ENCODE measurements at places on chromosomes 5 and 9.

DNA sequence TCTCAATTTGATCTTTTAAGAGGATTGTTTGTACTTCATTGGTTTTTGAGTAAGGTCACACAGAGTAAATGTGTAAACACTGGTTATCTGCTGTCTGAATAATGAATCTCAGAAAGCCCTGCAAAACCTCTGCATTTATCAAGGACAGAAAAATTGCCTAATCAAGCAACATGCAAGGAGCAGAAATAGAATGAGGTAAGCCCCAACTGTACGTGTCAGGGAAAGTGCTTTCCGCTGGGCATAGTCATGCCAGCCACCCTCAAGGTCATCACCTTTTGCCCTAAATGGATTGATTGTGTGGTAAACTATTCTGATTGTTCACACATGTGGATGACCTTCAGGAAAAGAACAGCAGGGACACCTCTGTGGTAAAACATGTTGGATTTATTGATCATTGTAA lies 376.9 kb upstream of the KCNN2 start:
- no peak for DNase-seq

DNA sequence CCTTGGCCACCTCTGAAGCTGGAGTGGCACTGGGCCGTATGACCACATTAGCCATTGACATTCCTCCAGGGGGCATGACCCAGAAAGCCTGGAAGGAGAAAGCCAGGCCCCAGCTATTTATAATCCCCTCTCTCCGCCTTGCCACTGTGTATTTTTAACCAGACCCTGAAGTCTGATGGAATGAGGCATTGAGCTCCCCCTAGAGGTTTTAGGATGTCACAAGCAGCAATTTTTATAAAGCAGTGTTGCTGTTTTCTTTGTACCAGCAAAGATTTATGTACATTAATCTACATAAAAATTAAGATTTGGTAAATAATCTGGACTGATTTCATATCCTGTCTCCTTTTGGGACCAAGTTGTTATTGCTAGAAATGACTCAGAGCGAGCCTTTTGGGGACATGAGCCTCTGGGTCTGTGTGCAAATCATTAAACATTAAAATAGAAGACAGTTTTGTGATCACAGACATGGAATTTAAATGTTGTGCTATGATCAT lies 127.1 kb downstream of the TRIO start:
- DNase-seq = no peak

DNA sequence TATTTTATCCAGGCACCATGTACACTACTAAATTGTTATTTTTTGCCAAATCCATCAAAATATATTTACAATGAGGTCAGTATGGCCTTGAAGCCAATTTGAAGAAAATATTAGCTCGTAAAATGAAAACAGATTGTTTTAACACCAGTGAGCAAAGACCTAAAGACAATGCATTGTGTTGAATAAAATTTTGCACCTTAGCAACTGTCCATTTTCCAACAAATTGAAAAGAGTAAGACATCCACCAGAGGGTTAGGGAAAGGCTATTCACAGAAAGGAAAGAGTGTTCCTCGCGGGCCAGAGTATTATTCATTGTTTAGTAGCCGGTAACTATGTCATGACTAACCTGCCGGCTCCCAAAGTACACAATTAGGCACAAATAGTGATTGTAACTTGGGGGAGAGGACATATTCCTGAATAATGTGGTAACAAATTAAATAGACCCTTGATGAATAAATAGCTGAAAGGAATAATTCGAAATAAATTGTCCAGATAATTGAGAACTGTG lies 213.3 kb downstream of the DNAH5 start:
- DNase-seq = no peak

GRCh38 chr5:34007201-34007620 lies 639 bp downstream of the AMACR start:
- no peak for DNase-seq

DNA sequence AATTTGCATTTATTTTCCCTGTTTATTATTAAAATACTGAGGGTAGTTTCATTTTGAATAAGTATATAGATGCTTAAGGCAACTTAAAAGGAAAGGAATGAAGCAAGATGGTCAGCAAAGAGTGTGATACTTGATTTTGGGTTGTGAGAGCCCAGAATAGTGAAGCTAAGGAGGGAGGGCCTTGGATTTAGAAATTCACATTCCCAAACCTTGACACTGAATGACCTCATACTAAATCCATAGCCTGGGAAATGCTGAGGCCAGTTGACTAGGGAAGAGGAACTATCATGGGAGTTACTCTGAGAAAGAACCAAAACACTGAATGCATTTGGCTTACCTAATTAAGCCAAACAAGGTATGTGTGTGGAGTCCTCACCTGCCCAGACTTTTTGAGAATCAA lies 292.5 kb downstream of the SPATA31D1 start:
- no peak for DNase-seq

DNA sequence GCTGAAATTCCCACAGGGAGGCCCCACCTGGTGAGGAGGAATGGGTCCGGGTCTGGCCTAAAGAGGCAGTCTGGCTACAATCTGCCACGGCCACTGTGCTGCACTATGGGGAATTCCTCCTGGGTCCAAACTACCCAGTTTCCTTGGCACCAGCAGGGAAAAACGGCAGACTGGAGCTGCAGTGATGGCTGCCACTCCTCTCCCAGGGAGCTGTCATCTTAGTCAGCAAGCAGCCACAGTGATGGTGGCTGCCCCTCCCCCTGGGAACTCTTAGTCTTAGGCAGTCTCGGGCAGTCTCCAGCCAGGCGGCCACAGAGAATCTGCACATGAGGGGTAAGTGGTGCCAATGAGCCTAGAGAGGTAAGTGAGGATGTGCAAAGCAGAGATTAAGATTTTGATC lies 205.8 kb downstream of the TMEM38B start:
- no peak for DNase-seq

- no peak for DNase-seq
These were observed 66.0 kb upstream of the GARNL3 start for GRCh38 chr9:127198587-127198986.

DNA sequence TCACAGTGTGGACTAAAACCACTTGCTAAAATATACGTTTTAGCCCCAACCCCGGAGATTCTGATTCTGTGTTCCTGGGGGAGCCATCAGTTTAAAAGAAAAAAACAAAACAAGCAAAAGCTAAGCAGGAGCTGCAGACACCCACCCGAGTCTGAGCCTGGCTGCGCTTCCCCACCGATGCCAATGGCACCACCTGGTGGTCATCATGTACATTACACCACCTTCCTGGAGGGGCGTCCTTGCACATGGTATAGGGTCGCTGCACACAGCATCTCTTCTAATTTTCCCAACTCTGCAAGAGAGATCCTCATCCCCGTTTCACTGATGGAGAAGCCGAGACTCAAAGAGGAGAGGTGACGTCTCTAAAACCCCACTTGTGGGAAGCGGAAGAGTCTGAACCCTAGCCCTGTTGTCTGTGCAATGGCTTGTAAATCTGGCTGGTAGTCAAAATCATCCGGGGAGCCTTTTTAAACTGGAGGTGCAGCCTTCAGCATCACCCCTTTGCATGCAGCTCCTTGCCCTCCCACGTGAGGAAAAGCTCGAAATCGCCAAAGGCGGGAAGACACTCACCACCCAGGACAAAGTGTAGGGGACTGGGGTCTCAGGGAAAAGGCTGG lies 23.1 kb upstream of the CNOT6 start:
- peak; percentile 28 for DNase-seq

GRCh38 chr5:134620634-134621033 lies 12.0 kb downstream of the SAR1B start:
- no peak for DNase-seq

DNA sequence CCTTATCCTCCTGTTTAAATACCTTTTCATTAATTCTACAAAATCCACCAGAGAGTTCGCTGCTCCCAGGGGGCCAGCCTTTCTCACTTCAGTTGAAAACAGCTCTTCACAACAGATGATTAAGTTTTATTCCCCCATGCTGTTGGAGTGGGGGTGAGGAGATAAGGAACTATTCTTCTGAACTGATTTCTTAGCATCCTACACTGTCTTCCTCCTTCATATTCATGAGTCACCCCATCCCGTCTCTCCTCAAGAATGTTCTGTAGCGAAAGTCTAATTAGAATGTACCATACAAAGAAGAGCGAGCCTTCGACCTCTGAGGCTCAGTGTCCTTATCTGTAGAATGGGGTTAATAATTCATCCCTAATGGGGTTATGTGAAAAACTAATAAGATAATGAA lies 138.0 kb downstream of the PIK3R1 start:
- DNase-seq = no peak

DNA sequence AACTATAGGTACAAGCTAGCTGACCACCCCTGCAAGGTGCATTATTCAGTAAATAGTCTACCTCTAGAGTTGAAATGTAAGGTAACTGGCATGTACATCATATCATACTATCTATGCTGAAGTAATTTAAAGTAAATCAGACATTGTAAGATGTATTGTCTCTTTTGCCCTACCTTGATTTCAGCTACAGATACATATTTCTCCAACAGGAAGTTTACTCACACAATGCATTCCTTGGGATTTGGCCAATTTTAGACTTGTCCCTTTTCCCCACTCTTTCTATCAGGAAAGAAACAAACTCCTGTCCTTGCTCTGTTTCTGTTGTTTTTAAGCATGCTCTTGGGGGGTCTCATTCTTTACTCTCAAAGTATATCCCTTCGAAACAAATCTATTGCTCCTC lies 58.5 kb upstream of the TSLP start:
- DNase-seq = no peak

- no peak for DNase-seq
These were observed 211.0 kb downstream of the SNX18 start for GRCh38 chr5:54728588-54728915.

GRCh38 chr9:99221266-99221620 lies 499 bp downstream of the ALG2 start:
- no peak for DNase-seq

- no peak for DNase-seq
These were observed 360.6 kb downstream of the PTPRD start for GRCh38 chr9:10252174-10252573.

DNA sequence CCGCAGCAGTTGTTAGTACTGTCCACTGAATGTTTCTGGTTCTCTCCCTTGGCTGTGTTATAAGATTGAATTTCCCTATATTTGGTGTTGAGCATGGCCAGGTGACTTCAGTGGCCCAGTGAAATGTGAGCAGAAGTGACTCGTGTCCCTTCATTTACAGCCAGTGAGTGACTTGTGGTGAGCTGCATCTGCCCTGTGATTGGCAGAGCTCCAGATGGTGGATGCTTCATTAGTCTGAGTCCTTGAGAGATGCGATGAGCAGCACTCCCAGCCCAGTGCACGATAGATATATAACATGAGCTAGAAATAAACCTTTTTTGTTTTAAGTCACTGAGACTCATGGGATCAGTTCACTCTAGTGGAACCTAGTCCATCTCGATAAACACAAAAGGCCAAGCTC lies 19.3 kb downstream of the PCSK5 start:
- no peak for DNase-seq

GRCh38 chr5:106759581-106759980 lies 911.2 kb downstream of the EFNA5 start:
- DNase-seq = no peak

- DNase-seq = no peak
These were observed 39.3 kb upstream of the VDAC1 start for GRCh38 chr5:134043793-134044792.

DNA sequence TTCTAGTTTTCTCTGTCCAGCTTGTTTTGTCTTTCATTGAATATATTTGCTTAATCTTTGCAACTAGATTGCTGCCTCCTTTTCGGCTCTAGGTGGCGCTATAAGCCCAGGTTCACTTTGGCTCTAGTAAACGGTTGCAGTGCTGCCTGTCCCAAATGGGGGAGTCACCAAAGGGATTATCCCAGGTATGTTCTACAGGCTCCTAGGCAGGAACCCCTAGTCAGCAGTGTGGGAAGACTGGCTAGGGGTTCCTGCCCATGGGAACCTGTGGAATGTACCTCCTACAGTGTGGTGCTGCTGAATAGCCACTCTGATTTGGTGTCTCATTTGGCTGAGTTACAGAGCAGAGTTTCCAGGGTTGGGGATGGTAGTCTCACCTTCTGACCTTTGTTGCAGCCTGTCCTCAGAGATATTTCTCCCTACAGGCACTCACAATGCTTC lies 85.2 kb downstream of the ARSB start:
- DNase-seq = no peak

DNA sequence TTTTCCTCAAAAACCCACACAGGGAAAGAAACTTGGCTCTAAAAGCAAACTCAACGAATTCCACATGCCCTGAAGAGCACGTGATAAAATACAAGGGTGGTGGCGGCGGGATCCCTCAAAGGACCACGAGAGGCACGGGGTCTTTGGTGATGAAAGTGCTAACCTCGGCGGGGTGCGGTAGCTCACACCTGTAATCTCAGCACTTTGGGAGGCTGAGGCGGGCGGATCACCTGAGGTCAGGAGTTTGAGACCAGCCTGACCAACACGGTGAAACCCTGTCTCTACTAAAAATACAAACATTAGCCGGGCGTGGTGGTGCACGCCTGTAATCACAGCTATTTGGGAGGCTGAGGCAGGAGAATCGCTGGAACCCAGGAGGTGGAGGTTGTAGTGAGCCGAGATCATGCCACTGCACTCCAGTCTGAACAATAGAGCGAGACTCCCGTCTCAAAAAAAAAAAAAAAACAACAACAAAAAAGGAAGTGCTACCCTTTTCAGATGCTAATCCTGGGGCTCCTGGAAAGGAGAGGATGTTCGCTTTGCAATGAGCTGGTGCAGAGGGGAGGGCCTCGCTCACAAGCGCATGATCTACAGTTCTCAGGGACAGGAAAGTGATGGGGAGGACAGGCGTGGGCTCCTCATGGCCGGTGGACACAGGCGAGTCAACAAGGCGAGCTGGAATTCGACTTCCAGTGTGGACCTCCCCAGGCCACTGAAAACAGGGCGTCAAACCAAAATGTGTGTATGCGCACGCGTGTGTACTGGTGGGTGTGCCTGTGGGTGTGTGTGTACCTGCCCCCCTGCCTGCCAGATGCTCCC lies 54.1 kb downstream of the USP20 start:
- DNase-seq = peak; percentile 61

- peak; percentile 73 for DNase-seq
These were observed 833 bp downstream of the GAS1 start for GRCh38 chr9:86946201-86947145.

DNA sequence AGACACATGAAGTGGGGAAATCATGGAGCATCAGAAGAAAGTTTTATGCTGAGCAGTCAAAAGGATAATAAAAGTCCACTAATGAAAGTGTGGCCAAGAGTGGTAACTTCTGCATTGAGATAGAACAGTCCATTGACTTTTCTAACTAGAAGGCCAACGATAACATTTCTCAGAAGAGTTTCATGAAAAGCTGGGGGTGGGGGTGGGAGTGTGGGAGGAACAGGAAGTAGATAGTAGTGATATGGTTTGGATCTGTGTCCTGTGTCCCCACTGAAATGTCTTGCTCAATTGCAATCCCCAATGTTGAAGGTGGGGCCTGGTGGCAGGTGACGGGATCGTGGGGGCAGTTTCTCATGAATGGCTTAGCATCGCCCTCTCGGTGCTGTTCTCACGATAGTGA lies 36.2 kb upstream of the SNAPC3 start:
- no peak for DNase-seq
